ENCODE measurements at places on chromosomes 1 and 21.

GRCh38 chr1:50851466-50851865, 108.6 kb downstream of the FAF1 start:
- no peak for DNase-seq

DNA sequence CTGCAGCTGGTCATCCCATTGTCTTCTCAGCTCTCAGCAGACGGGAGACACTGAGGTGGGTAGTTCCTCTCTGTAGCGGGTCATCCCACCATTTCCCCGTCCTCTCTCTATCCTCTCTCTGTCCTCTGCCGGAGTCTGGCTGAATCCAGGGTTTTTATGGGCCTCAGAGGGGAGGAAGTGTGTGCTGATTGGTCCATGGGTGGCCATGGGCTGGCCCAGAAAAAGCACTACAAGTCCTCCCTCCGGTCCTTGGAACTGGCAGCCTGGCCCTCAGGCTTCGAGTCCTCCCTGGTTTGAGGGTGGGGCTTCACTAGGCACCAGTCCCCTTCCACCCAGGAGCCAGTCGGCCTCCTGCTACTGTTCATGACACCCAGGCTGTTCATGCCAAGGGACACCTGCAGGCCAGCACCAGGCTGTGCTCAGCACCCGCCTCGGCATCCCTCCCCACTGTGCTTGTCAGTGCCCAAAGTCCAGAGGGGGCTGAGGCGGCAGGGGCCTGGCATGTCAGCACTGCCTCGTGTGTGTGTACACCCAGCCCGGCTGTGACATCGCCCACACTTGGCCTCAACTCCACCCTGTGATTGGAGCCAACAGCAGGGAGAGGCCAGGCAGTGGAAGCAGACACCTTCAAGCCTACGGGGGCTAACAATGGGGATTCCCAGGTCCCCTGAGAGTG, 23.0 kb upstream of the LRRC8C start:
- no peak for DNase-seq

- no peak for DNase-seq
These were observed 1531.6 kb upstream of the TPTE start for GRCh38 chr21:8989721-8990325.

GRCh38 chr1:215405211-215405610, 161.9 kb upstream of the KCTD3 start:
- no peak for DNase-seq

DNA sequence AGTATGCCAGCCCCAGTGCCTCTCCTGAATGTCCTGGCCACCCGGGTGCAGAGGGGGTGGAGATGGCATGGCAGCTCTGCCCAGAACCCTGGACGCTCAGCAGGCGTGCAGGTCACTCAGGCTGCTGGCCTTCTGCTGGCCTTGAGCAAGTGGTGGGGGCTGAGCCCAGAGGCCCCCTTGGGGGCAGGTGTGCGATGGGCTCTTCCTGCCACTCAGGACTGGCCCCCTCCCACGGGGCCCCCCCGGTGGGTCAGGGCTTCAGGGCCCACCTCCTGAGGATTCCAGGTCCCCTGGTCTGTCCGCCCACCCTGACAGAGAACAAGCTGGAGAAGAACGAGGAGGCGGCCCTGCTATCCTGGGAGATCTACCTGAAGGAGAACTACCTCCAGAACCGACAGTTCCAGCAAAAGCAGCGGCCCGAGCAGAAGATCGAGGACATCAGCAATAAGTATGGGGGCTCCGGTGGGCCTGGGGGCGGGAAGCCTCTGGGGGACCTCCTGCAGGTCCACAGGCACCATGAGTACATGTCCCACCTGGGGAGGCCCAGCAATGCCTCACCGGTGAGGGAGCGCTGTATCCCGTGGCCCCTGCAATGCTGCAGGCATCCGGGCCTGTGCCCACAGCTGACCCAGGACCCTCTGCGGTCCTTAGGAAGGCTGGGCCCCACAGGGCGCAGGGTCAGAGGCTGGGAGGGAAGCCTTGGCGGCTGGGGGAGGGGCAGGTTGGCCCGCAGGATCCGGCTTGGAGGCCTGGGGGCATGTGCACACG, 37.0 kb upstream of the LRRC3 start:
- DNase-seq: no peak

- no peak for DNase-seq
These were observed 750 bp downstream of the NECAP2 start for GRCh38 chr1:16441282-16441665.

Data from SIG-M5 (cell line).